NCI-H187 (cell line): ENCODE measurements at places on chromosomes 12 and 14.

DNA sequence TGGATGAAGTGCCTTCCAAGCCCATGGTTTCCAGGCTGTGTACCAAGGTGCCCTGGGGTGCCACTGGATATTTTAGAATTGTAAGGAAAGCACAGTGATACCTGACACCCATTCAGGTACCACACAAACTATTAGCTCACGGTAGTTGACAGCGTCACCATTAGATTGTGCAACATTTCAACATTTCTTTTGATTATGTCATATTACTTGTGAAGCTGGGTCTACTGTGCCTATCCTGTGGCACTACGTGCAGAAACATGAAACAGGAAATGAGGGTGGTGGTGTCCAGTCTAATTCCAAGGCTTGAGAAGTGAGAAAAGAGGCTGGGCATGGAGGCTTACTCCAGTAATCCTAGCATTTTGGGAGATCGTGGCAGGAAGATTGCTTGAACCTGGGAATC is 75.5 kb upstream of the CPM start:
- DNase-seq: no peak

DNA sequence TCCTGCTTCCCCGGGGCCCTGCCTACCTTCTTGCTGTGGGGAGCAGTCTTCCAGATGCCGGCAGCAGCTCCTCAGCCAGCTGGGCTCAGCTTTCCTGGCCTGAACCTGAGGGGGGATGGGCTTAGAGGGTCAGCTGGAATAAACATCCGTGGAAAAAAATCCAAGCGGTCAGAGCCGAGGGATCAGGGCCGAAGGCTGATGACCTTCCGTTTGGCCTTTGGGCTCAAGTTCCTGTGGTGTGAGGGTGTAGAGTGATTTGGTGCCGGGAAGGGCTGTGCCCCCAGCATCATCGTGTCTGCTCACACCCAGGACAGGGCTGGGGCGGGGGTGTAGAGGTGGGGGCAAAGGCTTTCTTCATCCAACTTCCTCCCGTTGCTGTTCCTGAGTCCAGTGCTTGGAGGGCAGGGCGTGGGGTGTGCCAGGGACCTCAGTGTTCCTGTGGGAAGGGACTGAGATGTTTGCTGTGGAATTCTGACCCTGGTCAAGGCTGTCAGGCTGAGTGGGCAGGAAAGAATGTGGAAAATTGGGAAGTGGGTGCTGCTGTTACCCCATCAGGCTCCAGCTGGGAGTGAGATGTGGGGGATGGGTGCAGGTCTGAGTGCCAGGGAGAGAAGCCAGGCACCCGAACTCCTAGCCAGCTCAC is 2.6 kb downstream of the SMIM41 start:
- no peak for DNase-seq

- DNase-seq: no peak
Measured at GRCh38 chr14:70289138-70289537, 70.3 kb downstream of the COX16 start.

GRCh38 chr14:75715926-75716780 is 55.1 kb downstream of the TTLL5 start:
- DNase-seq: no peak

DNA sequence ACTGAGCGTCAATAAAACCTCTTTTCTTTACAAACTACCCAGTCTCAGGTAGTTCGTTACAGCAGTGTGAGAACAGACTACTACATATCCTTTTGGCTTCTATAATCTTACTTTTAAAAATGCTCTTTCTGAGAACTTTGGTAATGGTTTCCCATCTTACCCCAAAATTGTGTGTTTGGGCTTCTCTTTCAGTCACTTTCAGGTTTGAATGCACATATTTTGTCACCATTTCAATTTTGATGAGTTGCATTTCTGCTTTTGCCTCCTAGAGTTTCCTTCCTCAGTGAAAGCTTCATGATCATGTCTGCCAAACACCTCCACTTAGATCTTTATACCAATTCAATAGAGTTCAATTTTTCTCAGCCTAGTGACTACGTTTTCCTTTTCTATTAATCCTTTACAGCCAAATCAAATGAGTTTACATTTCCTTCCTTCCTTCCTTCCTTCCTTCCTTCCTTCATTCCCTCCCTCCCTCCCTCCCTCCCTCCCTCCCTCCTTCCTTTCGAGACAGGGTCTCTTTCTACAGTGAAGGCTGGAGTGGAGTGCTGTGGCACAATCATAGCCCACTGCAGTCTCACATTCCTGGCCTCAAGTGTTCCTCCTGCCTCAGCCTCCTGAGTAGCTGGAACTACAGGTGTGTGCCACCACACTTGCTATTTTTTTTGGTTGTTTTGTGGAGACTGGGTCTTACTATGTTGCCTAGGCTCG is 124.9 kb downstream of the BCAT1 start:
- DNase-seq: no peak

DNA sequence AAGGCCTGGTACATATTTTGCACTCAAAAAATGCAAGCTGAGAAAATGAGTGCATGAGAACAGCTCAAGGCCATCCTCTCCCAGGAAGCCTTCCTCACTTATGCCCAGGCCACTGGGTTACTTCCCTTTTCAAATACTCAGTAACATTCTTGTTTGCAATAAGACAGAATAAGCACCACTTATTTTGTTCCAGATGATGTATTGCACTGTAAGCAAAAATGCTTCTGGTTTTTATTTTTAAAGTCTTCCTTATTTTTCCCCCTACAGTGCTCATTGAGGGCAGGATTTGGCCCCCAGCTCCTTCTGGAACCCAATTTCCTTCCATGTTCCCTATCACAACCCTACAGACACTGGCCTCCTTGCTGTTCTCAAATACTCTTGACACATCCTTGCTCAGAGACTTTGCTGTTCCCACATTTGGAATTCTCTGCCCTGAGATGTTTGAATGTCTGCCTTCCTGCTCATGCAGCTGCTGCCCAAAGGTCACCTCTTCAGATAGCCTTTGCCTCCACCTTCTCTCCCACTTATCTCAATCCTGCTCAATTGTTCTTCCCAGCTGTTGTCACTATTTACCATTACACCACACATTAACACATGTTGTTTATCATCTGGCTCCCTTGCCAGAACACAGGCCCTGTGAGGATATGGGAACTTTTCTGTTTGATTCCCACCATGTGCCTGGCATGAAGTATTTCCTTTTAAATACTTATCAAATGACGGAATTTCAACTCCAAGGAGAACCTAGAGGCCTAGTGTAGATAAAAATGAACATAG is 49.9 kb downstream of the IFNG start:
- DNase-seq: no peak

DNA sequence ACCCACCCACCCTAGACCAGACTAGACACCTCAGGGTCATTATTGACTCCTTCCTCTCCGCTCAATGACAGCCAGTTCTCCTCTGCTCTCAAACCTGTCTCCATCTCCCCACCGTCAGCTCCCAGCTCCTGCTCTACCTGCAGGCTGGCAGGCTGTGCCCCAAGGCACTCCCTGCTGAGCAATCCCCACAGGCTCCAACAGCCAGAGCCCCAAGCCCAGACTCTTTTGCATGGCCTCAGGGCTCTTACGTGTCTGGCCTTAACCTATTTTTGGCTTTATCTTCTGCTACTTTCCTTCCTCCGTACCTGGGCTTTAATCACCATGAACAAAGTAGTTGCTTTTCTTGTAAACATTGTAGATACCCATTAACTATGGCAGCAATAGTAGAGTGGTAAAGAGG is 162.9 kb upstream of the PRMT8 start:
- DNase-seq: no peak

GRCh38 chr14:91732859-91733477 is 1.1 kb upstream of the CATSPERB start:
- no peak for DNase-seq

GRCh38 chr12:68899251-68899771 is 33.7 kb downstream of the CPM start:
- DNase-seq: no peak

DNA sequence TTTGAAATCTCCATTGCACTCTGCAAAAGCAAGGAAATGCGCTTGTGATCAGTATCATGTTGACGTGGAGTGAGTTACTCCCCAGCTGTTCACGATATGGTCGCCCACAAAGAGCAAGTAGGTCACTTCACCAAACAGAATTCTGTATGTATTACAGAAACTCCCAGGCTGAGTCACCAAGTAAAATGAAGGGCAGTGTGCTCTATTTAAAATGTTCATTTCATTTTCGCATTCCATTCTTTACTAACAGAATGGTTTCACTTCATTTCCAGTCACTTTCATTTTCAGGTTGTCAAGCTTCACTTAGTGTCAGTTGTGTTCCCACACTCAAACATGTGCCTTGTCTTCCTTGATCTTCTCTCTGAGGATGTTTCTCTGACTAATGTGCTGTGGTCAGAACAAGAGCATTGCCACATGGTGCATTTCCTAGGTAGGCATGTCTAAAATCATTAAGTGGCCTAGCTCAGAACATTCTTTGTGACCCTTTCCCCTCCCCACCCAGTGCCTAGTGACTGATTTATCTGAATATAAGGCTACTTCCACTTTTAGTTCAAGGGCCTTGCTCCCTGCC is 391.2 kb downstream of the RAD51B start:
- no peak for DNase-seq

DNA sequence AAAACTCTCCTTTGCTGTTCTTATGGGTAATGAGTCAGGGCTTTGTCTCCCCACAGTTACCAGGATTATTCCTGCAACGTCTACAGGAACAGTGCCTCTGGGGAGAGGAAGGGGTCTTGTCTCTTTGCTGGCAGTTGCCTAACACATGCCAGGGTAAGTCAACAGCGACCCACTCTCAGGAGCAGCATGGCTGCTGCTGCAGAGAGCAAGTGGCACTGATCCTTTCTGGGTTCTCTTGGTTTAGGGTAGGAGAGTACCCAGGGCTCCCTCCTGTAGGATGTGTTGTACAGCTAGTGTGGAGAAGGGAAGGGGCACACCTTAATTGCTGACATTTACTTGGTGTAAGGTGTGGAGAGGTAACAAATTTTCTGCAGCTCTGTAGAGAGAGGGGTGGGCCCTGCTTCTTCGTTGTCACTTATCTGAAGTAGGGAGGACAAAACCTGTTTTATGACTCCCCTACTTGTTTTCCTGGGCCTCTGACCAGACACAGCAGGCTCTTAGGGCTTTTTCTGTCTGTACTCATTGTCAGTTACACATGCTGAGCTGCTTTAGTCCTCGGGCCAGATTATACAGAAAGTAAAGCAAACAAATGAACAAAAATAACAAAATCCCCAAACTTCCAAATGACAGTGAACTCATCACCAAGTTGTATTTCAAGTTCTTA is 168.2 kb downstream of the ACSS3 start:
- DNase-seq: no peak
